ENCODE measurements at places on chromosomes 16 and 17.

DNA sequence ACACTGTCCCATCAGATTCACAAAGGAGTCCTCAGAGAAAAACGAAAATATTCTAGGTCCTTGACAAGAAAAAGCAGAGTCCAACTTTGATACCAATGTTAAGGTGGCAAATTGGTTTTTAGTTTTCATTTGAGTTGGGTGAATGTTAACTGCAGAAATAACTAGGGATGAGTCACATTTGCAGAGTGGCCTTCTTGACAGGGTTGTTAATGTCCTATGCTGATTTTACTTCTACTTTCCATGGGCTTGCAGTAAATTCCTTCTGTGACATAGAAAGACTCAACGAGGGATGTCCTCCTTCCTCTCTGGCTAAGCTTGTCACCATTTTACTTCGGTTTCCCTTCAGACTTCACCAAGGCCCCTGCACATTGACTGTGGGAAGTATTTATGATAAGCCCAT, 47.2 kb upstream of the ICAM2 start:
- no peak for DNase-seq

DNA sequence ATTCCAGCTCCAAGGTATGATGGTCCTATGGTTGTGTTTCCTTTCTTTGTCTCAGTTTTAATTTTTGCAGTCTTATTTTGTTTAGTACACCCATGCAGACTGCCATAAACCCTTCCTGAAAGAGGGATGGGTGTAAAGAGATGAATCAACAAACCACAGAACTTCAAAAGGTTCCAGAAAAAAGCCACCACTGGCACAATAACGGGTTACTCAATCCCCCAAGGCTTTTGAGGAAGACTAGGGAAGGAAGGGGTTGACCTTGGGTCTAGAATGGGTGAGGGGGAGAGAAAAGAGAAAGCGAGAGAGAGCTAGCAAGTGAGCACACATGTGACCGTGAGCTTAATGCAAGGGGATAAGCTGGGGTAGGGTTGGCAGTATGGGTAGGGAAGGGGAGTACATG, 168.1 kb downstream of the XYLT1 start:
- DNase-seq, result no peak

GRCh38 chr17:37219876-37220606, 155.7 kb upstream of the C17orf78 start:
- DNase-seq, result no peak

DNA sequence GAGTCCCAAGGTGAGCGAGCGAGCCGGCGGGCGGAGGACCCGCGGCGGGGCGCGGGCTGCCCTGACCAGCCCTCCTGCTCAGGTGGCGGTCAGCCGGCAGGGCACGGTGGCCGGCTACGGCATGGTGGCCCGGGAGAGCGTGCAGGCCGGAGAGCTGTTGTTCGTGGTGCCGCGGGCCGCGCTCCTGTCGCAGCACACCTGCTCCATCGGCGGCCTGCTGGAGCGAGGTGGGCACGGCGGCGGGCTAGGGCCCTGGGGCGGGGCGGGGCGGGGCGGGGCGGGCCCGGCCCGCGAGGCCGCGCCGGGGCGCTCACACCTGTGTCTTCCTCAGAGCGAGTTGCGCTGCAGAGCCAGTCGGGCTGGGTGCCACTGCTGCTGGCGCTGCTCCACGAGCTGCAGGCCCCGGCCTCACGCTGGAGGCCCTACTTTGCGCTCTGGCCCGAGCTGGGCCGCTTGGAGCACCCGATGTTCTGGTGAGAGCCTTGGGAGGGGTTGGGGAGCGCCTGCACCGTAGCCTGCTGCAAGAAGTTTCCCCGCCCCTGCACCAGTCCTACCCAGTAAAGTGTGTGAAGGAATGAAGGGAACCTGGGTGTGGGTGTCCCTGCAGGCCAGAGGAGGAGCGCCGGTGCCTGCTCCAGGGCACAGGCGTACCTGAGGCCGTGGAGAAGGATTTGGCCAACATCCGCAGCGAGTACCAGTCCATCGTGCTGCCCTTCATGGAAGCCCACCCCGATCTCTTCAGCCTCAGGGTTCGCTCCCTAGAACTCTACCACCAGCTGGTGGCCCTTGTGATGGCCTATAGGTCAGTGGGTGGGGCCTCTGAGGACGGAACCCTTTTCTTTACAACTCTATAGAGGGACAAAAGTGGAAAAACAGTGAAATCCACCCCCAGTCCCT, 802 bp downstream of the SETD6 start:
- DNase-seq, result peak; percentile 22

DNA sequence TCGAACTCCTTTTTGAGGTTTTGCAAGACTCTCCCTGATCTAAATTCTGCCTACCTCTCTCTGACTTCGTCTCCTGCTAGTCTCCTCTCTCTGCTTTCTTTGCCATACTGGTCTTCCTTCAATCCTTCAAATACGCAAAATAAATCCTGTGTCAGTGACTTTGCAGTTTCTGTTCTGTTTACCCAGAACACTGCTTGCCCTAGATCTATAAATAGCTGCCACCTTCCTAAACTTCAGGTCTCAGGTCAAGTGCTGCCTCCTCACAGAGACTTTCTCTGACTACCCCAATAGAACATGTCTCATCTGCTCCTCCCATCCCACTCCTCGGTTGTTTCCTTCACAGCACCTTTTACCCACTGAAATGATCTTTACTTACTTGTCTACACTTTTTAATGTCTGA, 78.9 kb downstream of the TRIM37 start:
- DNase-seq, result no peak

- no peak for DNase-seq
Measured at GRCh38 chr16:17691106-17691898, 220.5 kb upstream of the XYLT1 start.

DNA sequence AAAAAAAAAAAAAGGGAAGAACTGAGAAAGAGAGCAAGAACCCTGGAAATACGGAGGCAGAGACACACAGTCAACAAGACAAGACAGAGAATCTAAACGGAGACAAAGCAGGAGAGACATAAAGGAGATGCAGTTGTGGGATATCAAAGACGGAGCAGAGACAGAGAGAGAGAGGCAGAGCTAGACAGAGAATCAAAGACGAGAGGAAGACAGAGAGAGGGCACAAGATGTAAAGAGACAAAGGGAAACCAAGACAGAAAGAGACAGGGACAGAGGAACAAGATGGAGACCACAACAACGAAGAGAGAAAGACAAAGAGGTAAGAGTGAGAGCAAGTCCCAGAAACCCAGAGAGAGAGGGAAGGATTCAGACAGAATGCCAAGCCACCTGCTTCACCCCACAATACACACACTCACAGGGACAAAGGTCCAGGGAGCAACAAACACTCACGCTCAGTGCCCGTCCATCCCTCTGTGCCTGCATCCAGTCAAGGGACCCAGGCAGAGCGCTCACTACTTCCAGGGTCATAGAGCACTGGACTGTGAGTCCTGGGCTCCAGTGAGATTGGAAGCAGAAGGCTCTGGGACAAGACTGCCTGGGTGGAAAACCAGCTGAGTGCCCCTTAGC, 88.9 kb downstream of the C16orf78 start:
- DNase-seq, result no peak

GRCh38 chr17:7465597-7466275, 13.7 kb downstream of the ZBTB4 start:
- DNase-seq, result no peak

DNA sequence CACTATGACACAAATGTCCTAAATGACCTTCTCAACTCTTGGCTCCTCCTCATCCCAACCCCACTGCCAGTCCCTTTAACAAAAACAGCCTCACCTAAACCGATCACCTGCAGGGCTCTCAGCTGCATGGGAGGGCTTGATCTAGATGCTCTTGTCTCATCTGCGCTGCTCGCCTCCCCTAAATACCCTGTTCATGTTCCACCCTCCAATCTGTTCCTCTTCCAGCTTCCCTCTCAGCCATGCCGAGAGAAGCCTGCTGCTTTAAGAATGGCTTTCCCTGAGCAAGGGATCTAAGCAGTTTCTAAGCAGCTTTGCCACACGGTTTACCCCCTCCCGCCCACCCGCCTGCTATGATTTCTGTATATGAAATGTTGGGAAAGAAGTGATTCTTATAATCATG, 23.7 kb downstream of the PIPOX start:
- DNase-seq, result no peak

- DNase-seq, result no peak
Measured at GRCh38 chr17:51391982-51392654, 131.8 kb downstream of the UTP18 start.

GRCh38 chr17:49928126-49928800, 40.7 kb upstream of the DLX4 start:
- no peak for DNase-seq

- DNase-seq, result no peak
Measured at GRCh38 chr17:29110372-29110757, 67.4 kb downstream of the PIPOX start.

- no peak for DNase-seq
Measured at GRCh38 chr17:65320820-65321219, 183.7 kb downstream of the RGS9 start.

- no peak for DNase-seq
Measured at GRCh38 chr16:23015580-23015979, 133.7 kb downstream of the USP31 start.

- no peak for DNase-seq
Measured at GRCh38 chr16:76511203-76511602, 234.0 kb downstream of the CNTNAP4 start.

DNA sequence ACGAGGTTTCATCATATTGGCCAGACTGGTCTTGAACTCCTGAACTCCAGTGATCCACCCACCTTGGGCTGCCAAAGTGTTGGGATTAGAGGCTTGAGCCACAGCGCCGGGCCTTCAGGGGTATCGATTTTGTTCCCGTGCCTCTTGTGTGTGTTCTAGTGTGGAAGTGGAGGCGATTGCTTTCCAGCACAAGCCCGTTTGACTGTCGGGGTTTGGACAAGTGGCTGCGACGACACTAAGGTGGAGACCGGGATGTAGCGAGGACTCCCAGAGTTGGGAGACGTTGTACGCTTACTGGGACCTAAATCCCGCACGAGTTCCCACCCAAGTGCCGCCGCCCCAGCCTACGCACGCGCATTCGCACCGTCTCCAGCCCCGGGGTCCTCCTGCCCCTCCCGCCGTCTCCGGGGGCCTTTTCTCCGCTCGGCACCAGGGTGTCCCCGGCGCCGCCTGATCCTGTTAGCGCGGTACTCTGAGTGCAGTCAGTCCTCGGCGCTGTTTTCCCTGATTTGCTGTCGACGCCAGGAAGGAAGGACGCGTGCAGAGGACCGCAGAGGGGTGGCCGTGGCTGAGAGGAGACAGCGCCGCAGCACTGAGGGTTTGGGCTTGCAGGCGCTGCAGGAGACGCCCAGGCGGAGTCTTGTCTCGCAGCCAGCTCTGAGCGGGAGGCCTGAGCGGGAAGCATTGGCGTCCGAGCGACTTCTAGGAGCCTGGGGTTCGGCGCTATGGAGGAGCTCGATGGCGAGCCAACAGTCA, at the start of gene NUP85:
Gene NUP85 (plus strand): TSS at position 643 of the 756 bp plus-strand sequence. CDS start 83 bp downstream, at position 726.
- peak; percentile 84 for DNase-seq

DNA sequence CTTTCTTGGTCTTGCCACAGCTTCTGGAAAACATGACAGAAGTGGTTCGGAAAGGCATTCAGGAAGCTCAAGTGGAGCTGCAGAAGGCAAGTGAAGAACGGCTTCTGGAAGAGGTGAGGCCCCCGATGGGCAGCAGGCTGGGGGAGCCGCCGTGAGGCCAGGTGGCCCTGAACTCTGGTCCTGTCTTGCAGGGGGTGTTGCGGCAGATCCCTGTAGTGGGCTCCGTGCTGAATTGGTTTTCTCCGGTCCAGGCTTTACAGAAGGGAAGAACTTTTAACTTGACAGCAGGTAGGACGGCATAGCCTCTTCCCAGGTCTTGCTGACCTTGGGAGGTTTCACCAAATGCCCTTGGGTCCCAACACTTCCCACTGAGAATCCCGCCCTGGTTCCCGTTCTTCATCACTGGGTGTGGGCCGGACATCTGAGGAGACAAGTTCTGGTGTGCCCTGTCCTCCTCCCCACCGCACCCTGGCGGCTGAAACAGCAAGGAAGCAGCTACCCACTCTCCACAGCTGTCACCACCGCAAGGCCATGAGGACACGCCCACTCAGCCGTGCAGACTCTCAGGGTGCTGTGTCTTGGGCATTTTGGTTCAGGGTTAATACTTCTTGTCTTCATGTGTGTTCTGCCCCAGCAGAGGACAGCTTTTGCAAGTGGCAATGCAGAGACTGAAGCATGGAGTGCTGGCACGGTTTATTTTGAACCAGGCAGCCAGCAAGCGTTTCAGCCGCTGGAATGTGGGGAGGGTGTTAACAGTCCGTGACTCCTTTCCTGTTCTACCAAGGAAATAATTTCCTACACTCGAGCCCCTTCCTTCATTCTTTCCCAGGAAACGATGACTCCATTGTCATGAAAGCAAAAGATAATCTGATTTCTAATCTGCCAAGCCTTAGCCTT, 21.4 kb downstream of the NTAN1 start:
- no peak for DNase-seq

- no peak for DNase-seq
Measured at GRCh38 chr16:81786321-81786720, 7.2 kb downstream of the PLCG2 start.

All from T-helper 22 cell (primary cell).